CD4-positive, alpha-beta T cell treated with Interleukin-17A for 4 hours (primary cell): ENCODE measurements at places on chromosomes 13 and 19.

DNA sequence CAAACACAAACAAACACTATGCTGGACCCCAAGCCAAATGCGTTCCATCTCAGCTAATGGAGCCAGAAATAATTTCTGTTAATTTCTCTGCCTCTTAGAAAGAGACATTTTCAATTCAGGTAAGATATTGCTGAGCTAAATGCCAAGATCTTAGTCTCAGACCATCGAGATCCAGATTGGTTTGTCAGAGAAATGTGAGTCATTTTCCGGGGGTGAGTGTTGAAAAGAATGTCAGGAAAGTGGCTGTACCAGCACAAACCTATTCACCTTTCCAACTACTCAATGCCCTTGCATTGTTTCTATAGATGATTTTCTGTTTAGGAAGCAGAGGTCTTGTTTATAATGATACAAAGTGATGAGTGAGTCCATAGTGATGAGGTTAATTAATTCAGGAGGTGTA is 266.8 kb upstream of the TSHZ3 start:
- DNase-seq = no peak

DNA sequence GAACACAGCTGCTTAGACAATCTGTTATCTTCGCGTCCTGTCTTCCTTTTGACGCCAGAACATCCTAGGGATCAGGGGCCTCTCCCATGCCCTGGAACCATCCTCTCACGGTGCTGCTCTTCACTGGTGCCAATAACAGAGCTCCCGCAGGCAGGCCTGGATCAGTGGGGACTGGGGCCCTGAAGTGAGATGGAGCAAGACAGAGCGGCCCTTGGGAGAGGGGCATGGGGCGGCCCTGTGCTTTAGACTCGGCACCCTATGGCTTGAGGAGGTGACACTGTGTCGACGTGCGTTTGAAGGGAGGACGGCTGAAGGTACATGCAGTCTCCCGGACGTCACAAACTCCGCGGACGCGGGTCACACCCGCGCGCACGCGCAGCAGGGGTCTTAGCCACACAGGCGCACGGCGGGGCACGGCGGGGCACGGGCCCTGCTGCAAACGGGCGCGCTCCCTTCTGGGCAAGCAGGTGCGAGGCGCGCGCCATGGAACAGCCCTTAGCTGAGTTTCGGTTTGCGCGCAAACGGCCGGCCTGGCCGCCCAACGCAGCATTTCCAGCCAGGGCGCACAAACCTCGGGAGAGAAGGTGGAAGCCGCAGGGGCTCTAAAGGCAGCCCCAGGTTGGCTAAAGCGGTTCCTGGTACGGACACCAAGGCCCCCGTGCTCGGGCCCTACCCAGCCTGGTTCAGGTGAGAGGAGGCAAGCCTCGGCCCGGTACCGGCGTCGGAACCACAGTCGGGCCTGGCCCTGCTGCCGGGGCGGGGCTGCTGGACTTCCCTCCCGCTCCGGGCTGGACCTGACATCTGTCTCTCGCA is 16.5 kb upstream of the RNF17 start:
- no peak for DNase-seq

GRCh38 chr19:14890643-14891379 is 4.9 kb upstream of the OR7A17 start:
- no peak for DNase-seq

- DNase-seq = no peak
These were observed 20.4 kb downstream of the ZNF578 start for GRCh38 chr19:52473655-52474350.

GRCh38 chr19:43765109-43765876 is 10.5 kb upstream of the SMG9 start:
- DNase-seq = peak; percentile 81

DNA sequence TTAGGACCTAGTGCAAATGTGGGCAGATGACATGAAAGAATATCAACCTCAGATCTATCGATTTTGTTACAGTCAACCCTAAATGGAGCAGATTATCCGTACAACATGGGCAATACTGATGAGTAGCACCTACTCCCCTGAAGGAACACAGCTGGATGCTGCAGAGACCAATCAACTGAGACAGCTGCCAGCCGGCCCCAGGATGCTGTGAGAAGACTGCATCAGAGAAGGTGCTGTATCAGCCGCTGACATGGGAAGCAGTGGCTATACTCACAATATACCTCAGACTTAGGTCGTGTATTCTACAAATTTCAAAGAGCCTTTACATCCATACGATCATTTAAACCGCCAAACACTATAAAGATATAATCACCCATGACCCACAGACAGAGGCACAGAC is 95.9 kb upstream of the FNDC3A start:
- DNase-seq = no peak

GRCh38 chr19:8626842-8627241 is 3.6 kb upstream of the NFILZ start:
- DNase-seq = no peak

- peak; percentile 47 for DNase-seq
These were observed 11.0 kb downstream of the TSHZ3 start for GRCh38 chr19:31338069-31338776.

DNA sequence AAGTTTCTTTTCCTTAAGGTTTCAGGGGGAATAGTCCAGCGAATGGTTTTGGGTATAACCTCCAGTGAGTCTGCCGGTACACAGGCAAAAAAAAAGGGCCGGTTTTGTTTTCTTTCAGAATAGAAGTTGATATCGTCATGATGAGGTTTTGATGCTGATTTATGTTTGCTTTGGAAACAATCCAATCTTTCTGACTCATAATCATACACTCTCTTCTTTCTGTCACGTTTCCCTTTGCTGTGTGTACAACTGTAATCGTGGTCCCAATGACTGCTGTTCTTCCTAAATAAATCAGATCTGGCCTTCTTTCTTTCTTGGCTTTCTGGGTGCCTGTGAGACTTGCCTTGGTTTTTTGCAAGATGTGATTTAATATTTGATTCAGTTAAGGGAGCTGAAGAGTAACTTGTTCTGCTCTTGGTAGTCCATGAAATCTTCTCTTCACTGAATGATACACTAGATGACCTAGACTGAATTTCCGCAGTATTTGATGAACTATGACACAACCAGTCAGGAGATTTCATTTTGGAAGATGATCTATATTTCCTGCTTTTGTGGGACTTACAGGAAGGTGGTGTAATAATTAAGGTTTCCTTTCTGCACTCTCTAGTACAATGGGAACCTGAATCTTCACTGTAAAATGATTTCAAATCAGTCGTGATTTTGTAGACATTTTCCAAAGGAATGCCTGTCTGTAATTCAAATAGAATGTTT is 34.9 kb upstream of the METTL21C start:
- DNase-seq = no peak

DNA sequence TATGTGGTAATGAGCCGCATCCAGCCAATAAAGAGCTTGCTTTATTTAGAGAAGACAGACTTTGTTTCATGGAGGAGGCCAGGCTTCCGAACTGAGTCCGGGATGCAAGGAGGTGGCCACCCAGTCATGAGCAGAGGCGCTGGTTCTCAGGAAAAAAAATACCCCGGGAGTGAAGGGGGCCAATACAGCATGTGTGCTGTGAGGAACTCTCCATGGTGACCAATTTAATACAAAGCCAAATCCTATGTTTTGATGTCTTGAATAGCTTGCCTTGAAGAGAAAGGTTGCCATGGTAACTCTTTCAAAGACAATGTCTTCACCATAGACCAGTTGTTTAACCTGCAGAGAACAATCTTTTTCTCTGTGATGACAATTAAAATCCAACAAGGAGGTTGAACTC is 43.4 kb upstream of the PDCD5 start:
- no peak for DNase-seq

DNA sequence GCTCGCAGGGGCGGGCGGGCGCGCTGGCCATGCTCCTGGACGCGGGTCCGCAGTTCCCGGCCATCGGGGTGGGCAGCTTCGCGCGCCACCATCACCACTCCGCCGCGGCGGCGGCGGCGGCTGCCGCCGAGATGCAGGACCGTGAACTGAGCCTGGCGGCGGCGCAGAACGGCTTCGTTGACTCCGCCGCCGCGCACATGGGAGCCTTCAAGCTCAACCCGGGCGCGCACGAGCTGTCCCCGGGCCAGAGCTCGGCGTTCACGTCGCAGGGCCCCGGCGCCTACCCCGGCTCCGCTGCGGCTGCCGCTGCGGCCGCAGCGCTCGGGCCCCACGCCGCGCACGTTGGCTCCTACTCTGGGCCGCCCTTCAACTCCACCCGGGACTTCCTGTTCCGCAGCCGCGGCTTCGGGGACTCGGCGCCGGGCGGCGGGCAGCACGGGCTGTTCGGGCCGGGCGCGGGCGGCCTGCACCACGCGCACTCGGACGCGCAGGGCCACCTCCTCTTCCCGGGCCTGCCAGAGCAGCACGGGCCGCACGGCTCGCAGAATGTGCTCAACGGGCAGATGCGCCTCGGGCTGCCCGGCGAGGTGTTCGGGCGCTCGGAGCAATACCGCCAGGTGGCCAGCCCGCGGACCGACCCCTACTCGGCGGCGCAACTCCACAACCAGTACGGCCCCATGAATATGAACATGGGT is 599 bp downstream of the ZIC2 start:
- DNase-seq = peak; percentile 5

- peak; percentile 55 for DNase-seq
These were observed 7.0 kb downstream of the PGLYRP1 start for GRCh38 chr19:46015687-46016425.

DNA sequence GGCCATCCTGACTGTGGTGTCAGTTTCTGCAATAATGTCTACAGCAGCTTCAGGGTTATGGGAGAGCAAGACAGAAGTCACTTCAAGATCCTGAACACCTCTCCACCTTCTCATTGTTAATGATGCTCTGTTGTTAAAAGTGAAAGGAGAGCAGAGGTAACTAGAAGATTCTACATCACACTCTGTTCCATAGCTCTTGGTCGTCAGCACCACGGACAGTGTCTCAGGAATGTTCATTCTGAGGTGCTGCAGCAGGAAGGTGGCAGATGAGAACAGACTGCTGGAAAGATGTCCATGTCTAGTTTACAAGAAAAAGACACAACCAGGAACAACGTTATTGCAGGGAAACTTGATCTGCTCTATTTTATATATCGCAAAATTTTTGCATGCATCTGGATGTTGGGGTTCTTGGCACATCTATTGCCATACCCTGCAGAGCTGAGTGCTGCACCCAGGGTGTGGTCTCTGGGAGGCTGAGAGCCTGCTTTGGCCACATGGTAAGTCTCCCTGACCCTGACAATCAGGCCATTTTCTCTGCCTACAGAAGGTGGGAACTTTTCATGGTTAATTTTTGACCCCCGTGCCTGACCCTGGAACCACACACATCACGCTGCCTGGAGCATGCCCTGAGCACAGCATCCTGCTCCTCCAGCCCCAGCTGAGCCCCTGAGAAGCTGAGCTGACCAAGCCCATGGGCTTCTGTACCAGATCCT is 12.7 kb downstream of the CEACAM21 start:
- peak; percentile 37 for DNase-seq

GRCh38 chr13:106472621-106473020 is 62.8 kb downstream of the EFNB2 start:
- no peak for DNase-seq

DNA sequence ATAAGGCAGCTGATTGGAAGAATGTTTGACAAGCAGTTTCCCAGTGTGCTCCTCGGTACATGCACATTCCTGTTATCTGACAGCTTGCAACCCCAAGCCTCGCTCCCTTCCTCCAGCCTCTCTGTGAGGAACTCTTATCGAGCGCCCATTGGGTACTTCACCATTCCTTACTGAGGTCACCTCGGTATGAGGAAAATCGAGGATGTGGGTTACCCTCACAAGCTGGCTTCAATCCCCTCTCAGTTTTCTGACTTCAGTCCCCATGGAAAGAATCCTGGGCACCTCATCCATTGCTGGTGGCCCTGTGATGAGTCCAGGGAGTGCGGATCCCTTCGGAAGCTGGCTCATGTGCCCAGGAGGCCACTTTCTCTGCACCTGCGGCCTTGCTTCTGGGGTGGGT is 17.3 kb downstream of the TEX29 start:
- no peak for DNase-seq

GRCh38 chr13:91347996-91348905 is 764 bp downstream of the MIR17HG start:
- DNase-seq = peak; percentile 76

- no peak for DNase-seq
These were observed 101.6 kb downstream of the ENOX1 start for GRCh38 chr13:43684963-43685725.

- no peak for DNase-seq
These were observed 347.4 kb downstream of the FGF9 start for GRCh38 chr13:22018076-22018835.

DNA sequence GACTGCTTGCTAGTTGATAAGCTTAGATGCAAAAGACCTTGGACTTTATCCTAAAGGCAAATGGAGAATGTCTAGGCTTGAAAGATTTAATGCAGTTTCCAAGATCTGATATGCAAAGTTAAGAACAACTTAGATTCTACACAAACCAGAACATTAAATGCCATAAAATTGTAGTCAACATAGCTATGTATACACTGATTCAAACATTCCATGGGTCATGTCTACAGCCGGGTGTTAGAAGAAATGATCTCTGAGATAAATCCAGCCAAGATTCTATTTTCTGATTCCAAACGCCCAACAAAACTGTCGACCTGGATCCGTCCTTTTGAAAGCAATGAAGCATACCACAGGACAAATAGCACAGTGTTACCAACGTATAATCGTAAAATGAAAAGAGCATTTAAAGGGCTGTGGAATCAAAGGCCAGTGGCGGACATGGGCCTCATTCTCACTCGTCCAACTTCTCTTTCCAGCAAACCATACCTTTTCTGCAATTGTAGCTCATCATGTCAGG is 52.7 kb downstream of the KCTD12 start:
- no peak for DNase-seq

GRCh38 chr13:77196052-77196618 is 130.8 kb downstream of the MYCBP2 start:
- DNase-seq = no peak

DNA sequence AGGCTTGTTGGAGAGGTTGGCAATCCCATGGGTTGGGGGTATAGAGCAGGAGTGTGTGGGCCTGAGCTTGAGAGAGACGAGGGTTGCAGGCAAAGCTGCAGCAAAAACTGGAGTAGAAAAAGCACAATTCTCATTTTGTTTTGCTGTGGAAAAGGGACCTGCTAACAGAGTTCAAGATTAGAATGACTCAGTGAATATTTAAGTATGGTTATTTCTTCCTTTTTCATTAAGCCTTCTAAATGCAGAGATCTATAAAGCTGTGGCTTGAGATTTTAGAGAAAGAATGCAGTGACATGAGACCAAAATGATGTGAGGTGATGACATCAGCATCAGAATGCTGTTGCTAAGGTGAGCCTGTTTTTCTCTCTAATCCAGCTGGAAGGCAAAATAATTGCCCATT is 10.8 kb upstream of the MBNL2 start:
- DNase-seq = no peak

- no peak for DNase-seq
These were observed 182.3 kb downstream of the MZT1 start for GRCh38 chr13:72545030-72545719.

DNA sequence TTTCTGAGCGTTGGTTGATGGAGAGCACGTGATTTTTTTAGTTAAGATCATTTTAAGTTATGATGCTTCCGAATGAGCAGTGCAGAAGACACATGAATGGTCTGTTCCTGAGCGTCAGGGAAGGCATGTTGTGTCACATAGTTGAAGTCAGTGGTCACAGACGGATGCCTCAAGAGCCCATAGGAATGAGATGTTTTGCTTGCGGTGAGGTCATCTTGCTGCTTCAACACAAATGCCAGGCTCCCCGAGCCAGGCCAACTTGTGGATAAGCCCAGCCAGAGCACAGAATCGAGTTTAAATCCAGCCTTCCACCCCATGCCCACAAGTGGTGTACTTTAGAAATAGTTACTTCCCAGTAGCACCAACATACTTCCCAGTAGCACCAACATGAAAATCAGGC is 5.4 kb downstream of the UPF3A start:
- no peak for DNase-seq

GRCh38 chr19:15180451-15181390 is 20.1 kb downstream of the NOTCH3 start:
- peak; percentile 22 for DNase-seq
